ENCODE measurements at places on chromosomes 11 and 22.

DNA sequence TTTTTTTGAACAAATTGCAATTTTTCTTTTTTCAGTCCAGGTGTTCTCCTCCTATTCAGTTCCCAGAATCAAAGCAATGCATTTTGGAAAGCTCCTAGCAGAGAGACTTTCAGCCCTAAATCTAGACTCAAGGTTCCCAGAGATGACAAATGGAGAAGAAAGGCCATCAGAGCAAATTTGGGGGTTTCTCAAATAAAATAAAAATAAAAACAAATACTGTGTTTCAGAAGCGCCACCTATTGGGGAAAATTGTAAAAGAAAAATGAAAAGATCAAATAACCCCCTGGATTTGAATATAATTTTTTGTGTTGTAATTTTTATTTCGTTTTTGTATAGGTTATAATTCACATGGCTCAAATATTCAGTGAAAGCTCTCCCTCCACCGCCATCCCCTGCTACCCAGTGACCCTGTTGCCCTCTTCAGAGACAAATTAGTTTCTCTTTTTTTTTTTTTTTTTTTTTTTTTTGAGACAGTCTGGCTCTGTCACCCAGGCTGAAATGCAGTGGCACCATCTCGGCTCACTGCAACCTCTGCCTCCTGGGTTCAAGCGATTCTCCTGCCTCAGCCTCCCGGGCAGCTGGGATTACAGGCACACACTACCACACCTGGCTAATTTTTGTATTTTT, 6.2 kb upstream of the UBE4A start:
- no peak for ATAC-seq

DNA sequence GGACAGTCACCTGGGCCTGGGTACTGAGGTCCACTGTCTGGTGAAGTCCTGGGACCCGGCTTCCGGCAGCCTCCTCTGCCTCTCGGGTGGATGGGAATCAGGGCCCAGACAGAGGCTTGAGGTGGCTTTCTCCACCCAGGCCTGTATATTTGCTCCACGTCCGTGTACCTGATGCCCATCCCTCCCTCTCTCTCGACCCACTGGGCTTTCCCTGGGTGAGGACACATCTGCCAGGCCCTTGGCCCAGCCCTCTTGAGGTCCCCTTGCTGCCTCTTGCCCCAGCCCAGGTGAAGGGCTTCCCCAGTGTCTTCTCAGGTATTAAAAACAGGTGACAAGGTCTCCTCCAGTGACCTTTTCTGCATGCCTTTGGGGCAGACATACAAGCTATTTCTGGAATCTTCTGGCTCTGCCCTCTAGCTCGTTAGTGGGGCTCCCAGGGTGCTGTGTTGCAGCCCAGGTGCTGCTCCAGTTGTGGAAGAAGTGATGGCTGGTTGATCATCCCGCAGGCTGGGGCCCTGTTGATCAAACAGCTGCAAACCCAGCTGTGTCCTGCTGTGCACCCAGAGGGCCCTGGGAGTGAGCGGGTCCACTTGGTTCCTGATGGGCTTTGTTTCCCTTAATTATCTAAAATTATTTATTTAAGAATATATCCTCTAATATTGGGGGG, 25.5 kb upstream of the ACR start:
- ATAC-seq: no peak

DNA sequence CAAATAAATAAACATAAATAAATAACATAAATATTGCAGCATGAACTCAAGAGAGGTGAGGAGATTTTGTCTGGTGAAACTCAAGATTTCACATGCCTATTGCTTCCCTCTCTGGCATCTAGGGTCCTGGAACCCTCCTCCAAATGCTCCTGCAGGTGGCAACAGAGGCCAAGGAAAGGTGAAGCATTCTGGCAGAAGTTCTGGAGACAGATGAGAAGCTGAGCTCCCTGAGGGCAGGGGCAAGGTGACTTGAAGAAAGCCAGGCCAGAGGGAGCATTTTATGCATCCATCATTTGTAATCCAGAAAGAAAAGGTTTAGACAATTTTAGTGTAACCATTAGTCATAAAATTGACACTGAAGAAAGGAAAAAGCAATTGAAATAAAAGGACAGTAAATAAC, 64.9 kb downstream of the ENDOD1 start:
- no peak for ATAC-seq

DNA sequence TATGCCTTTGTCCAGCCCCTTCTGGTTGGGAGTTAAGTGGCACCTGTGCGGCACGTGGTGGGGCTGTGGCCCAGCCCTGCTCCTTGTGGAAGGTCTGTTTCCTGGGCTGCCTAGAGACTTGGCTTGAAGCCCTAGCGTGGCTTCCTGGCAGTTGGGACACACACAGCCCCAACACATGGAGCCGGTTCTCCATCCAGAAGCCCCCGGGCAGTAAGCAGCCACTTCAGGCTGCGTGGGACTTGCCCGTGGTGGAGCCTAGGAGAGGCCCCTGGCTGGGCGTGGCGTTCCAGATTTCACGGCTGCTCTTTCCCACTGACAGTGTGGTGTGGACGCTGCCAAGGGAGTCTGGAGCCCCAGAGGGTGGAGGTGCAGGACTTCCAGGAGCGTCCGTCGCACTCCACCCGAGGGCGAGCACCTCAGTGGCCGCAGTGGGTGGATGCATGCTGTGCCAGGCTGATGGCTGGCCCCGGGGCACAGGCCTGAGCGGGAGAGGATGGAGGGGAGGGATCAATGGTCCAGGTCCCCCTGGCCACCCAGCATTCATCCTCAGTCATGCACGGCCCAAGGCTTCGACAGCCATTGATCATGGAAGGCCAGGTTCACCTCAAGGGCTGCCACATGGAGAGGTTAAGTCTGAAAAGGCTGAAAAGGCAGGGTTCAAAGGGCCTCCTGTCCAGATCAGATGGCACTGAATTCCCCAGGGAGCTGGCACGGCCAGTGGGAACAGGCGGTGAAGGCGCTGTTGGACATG, 9.3 kb downstream of the CCND1 start:
- ATAC-seq: no peak

DNA sequence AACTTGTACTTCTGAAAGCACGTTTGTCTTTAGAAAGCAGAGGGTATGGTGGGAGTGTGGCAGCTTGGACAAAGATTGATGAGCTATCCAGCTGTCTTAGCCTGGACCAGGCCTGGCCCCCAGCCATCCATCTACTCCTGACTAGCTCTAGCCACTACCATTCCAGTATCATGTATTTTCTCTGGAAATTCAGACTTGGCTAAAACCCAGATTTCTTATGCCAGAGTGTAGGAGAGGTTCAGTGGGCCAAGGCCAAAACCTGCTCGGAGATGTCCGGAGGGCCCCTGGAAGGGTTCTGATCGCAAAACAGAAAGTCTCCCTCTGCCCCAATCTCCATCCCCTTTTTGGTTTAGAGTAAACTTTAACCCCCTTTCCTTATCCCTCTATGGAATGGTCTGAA, 24.8 kb upstream of the MTCH2 start:
- no peak for ATAC-seq

DNA sequence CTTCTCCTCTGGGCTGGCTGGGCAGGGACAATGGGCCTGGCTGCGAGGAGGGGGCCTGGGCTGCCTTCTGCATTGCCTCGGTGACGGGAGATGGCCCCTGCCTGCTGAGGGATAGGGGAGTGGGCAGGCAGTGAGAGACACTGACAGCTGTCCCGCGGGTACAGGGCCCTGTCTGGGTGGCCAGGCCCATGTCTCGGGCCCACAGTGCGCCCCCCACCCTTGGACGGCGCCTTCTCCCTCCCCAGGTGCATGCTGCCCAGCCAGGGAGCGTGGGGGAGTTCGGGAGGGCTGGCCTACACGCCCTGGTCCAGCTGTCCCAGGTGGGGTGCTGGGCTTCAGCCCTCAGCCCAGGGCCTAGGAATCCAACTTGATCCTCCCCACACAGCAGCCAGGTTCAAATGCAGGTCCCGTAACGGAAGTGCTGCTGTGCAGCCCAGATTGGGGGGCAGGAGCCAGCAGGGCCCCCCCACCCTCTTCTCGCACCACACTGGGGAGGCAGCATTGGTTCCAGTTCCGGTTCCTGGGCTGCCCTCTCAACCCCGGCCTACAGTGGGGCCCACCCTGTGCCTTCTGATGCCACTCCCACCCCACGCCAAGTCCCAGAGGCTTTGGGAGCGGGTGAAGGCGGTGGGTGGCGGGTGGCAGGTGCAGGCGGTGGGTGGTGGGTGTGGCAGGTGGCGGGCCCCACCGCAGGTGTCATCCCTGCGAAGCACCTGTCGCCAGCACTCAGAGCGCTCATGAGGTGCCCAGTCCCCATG, 7.3 kb upstream of the TSSC4 start:
- ATAC-seq: no peak

- ATAC-seq: peak; percentile 29
These were observed 24.4 kb upstream of the FXYD6 start for GRCh38 chr11:117900720-117901440.

DNA sequence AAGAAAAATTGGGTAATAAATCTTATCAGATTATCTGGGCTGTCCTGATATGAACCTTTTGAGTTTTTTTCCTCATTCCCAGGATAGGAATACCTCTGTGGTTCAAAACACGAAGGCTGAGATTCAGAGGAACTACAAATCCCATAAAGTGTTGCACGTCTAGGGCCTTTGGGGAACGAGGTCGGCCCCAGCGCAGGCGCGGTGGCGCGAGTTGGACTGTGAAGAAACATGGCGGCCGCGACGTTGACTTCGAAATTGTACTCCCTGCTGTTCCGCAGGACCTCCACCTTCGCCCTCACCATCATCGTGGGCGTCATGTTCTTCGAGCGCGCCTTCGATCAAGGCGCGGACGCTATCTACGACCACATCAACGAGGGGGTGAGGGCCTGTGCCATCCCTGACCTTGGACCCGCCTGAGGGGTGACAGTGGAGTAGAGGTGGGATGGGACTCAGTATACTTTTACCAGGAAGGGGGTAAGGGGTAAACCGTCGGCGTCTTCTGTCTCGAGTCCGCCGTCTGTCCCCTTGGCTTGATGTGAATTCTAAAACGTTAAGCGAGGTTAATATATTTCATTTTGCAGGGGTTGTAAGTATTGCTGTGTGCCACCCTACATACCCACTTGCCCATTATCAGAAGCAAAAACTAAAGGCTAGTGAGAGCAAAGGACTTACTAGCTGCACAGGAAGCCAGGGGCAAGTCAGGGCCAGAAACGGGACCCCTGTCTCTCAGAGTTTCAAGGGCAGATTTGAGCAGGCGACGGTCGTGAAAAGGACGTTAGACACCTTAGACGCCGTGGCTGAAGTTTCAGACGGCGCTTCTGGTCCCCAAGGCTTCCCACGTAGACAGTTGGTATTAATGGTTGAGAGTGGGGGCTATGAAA, at the start of gene UQCR10:
Gene UQCR10, plus strand, starts transcription at position 199 of the 881 bp plus-strand sequence. Its CDS starts 30 bp downstream, at position 229.
- peak; percentile 75 for ATAC-seq

DNA sequence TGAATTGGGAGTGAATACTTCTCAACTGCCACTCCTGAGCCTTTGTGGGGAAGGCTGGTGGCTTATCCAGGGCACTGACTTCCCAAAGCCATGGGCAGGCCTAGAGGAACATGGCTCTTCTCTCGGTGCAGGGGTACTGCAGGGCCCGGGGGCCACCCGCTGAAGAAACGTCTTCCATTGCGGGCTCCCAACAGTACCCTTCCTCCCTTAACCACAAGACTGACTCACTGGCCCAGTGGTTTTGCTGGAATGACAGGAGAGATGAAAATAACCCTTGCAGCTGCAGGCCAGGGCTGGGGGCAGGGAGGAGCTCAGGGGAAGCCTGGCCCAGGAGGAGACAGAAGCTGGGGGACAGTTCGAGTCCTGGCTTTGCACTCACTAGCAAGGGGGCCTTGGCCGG, 13.5 kb downstream of the TXN2 start:
- no peak for ATAC-seq

- peak; percentile 16 for ATAC-seq
These were observed 583 bp upstream of the RRAS2 start for GRCh38 chr11:14359501-14360031.

GRCh38 chr11:72140661-72141060, 5.1 kb downstream of the FOLR3 start:
- no peak for ATAC-seq

- ATAC-seq: peak; percentile 48
These were observed 676.8 kb downstream of the OPCML start for GRCh38 chr11:132855516-132855915.

DNA sequence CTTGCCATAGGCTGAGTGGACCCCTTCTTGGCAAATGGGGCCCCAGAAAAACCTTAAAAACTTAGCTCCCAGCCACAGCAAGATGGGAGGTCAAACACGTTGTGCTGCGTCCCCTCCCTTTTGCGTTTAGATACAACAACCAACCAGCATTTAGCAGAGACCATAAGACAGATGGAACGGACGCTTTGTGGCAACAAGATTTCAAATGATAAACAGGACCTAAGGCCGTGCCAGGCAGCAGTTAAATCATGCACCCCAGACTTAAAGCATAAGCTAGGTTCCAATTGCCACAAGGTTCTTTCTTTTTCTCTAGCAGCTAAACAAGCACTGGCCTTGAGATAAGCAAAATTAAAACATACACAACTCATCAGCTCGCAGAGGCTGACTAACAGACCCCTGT, 39.4 kb upstream of the NTM start:
- no peak for ATAC-seq

- ATAC-seq: no peak
These were observed 24.7 kb downstream of the PC start for GRCh38 chr11:66933531-66933930.

GRCh38 chr11:63837027-63837688, 1.8 kb upstream of the MARK2 start:
- peak; percentile 30 for ATAC-seq

GRCh38 chr11:2886191-2886894, 768 bp upstream of the CDKN1C start:
- ATAC-seq: no peak

DNA sequence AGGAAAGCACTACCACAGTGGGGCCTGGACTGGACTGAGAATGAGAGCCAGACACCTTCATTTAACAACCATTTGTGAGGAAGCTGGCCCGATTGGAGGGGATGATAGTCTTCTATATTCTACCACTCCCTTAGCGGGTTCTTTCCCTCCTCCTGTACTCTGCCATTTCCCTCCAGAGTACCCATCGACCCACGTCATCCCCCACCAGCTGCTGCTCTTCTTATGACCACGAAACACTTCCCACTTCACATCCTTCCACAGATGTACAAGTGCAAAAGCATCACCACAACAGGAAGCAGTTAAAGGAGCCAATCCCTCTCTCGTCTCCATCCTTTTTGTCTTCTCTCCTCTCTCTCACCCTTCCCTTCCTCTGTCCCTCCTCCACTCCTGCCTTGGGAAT, 18.0 kb upstream of the UBASH3B start:
- ATAC-seq: no peak

- ATAC-seq: no peak
These were observed 5.8 kb upstream of the TAGLN start for GRCh38 chr11:117193130-117194020.

GRCh38 chr11:120044011-120044675, 93.8 kb downstream of the TRIM29 start:
- ATAC-seq: no peak

Data from esophagus mucosa (tissue), 1 donor.